C1 segment of cervical spinal cord (tissue), 14 donors: ENCODE measurements at places on chromosomes 16 and 17.

GRCh38 chr17:82985428-82985805, 94.0 kb upstream of the METRNL start:
- no peak for DNase-seq

DNA sequence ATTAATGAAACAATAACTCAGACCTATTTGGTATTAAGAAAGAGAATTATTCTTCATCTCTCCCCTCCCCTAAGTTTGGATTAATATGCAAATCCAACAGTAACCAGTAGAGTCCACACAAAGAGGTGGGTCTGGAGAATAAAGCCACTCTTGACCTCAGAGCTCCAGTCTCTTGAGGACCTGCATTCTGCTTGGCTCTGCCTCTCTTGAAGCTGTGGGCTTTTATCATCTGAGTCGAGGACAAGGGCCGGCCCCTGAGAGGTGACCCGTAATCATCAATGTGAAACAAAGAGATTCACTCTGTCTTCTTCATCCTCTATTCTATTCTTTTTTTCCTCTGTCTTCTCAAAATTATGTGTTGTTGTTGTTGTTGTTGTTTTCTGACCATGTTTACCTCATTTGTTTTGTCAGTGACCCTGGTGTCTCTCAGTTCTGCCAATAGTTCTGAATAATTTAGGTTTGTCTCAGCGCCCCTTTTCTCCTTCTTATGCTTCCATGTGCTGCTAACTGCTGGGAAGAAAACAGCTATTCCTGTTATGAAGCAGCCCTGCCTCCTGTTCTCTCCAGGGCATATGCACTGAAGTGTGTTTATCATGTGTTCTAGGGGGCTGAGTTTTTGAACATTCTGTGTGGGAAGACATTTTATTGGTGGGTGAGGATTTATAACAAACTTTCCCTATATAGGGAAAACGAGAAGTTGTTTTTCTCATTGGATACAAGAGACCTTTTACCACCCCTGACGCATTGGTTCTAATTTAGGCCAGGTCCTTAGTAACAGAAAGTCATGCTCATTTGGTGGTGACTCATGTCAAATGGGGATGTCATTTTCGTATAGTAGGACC, 135.8 kb downstream of the TRIM37 start:
- no peak for DNase-seq

DNA sequence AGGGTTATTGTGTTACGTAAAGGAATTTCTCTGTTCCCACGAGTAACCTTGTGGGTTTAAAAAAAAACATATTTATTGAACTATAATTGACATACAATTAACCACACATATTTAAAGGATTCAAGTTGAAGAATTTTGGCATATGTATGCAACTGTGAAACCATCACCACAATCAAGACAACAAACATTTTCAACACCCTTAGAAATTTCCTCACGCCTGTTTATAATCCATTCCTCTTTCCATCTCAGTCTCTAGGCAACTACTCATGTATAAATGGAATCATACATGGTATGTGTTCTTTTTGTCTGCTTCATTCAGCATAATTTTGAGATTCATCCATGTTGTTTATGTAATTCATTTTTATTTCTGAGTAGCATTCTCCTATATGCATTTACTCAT, 104.0 kb downstream of the MRTFB start:
- no peak for DNase-seq

DNA sequence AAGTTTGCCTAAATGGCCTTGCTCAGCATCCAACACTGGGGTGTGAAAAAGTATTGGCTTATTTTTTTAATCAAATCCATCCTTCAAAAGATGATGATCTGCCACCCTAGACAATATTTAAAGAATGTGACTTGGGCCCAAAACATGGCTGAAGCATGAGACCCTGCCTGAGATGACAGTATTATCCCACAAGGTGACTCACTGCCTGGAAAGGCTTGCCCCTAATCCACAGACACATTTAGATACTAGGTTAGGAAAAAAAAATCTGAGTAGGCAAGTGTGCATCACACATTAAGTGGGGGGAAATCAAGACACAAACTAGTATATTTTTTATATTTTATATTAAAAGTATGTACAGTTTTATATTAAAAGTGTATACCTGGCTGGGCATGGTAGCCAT, 38.4 kb downstream of the TOM1L2 start:
- no peak for DNase-seq

DNA sequence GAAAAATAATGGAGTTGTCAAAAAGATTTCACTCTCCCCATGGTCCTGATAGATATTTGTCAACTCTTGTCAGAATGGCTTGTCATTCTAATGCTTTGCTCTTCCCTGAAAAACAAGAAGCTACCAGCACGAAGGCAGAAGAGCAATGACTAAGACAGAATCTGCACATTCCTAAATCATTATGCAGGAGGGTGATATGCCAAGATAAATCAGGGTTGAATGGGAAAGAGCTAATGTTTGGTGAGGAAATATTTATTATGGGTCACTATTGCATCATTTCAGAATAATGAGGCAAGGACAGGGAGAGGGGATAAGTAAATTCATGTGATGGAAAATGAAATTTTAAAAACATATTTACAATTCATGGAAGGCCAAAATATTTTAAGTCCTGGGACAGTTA, 297.5 kb upstream of the XYLT1 start:
- no peak for DNase-seq

- no peak for DNase-seq
Observed at GRCh38 chr17:73803964-73804435, 159.8 kb upstream of the SDK2 start.

GRCh38 chr16:62870554-62870953, 834.3 kb upstream of the CDH8 start:
- DNase-seq = no peak

GRCh38 chr17:83122834-83123233, 43.4 kb downstream of the METRNL start:
- DNase-seq = no peak

DNA sequence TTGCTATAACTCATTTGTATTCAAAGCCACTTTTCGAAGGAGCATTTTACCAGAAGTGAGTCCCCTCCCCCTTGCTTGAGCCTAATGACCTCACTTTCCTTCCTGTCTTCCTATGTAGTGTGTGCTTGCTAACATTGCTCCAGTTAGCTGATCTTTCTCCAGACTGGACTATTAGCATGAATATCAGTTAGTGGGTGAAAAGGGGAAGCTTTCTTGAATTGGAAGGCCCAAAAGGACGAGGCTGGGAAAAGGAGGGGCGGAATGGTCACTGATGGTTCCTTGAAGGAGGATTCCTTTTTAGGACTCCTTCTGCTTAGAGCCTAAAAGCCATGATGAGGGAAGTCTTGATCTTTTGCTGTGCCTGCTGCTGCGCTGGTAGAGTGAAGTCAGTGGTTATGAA, 11.9 kb downstream of the MAP3K3 start:
- no peak for DNase-seq

- DNase-seq = no peak
Observed at GRCh38 chr17:82458885-82459424, 414 bp downstream of the NARF start.

DNA sequence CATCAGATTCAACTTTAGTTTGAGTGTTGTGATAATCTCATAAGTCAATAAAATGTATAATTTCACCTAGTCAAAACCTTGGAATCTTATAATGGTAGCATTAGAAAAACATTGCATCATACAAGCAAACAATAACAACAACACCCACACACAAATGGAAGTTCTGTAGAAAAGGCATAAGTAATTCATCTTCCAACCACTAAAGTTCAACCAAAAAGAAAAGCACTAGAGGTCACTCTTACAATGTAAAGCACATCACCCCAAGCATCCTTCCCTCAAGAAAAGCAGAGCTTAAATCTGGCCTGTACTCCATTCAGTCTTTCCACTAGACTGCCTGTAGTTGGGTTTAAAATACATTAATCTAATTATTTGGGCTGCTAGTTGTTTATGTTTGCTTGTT, 1.8 kb downstream of the CNTNAP4 start:
- DNase-seq = no peak

DNA sequence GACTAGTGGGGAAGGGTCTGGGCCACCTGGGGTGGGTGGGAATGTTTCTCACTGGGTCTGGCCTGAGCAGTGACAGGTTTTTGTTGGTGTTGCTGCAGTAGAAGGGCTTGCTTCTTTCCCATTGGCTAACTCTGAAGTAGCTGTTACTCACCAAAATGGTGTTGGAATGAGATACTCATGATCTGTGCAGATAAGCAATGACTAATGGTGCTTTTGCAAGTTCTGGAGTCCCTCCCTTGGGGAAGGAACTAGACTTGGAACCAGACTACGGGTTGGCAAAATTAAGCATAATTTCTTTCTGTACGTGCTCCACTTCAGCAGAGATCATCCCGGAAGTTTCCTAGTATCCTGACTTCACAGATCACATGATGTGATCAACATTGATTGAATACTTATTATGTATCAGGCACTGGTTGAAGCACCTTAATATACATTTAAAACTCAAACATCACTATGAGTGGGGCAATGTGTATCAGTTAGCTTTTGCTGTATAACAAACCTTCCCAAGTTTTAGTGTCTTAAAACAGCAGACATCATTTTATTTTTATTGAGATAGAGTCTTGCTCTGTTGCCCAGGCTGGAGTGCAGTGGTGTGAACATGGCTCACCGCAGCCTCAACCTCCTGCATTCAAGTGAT, 30.1 kb downstream of the CHP2 start:
- no peak for DNase-seq

DNA sequence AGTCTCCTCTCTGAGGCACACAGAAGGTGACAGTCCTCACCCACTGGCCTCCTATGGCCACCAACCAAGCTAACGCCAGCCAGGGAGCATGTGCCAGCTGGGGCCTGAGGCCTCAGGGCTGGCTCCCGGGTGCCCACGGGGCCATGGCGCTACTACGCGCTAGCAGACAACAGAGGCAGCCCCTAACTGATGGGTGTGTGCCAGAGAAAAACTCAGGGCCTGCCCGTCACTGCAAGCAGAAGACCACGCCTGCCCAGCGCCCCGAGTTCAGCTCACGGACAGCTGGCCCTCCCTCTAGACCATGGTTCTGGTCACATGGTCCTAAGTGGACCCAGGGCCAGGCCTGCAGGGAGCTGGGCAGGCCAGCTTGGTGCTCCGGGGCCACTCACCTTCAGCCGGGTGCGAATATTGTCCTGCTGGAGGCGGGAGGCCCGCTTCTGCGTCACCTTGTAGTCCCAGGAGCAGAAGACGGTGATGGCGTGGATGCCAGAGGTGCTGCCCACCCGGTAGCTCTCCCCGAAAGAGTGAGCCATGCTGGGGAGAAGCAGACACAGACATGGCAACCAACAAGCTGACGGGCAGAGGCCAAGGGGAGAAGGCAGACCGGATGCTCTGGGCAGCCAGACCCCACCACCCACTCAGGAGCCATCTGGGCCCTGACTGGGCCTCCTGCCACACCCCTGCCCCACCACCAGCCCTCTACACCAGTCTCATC, 6.2 kb downstream of the TMC6 start:
- no peak for DNase-seq

DNA sequence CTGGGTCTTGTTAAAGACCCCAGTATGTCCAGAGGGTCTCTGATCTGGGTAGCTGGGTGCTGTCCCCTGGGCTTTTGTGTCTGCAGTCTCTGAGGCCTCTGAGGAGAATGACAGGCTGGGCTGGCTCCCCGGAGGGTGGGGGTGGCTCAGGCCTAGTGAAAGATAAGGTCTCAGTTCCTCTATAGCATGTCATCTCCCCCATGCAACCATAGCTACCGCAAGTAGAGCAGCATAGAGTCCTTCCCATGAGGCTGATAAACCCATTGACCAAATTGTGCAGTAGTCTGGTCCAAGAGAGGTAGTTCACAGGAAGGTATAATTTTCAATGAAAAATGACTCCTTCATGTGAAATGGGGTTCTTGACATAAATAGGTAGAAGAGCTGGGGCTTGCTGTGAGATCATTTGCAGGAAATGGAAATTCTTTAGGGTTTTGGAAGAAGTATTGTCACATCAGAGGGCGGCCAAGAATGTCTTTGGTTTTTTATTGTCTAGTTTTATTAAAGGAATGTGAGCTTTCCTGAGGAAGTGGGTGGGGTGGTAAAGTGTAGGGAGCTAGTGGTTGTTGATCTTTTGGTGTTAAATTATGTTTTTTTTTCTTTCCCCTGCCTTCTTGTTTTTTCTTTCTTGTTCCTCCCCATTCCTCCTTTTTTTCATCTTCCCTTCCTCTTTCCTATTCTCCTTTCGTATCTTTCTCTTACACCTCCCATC, 21.0 kb downstream of the SLC7A6OS start:
- no peak for DNase-seq

DNA sequence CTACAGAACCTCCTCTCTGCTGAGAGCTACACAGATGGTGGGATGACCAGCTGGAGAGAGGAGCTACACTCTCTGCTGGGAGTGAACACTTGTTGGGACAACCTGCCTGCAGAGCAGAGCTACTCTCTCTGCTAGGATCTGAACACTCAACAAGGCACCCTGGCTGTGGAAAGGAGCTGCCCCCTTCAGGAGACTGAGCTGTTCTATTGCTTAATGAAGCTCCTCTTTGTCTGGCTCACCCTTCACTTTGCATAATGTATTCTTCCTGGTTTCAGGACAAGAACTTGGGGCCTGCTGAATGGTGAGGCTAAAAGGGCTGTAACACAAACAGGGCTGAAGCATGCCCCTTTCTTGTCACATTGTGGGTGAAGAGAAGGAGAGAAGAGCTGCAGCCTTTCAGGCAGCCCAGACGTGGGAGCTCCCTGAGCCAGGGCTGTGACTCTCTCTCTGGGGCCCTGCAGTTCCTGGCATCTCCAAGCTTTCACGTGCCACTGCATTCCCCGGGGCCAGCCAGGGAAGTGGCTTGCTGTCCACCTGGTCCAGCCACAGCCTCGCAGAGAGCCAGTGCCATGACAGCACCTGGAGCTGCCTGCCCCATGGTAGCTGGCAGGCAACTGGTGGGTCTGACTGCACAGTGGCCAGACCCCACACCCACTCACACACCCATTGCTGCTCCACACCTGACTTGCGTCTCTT, 272.8 kb upstream of the KCNJ16 start:
- no peak for DNase-seq

- no peak for DNase-seq
Observed at GRCh38 chr17:56173026-56173425, 19.8 kb downstream of the ANKFN1 start.

- no peak for DNase-seq
Observed at GRCh38 chr17:42670789-42671657, 5.8 kb downstream of the PLEKHH3 start.

DNA sequence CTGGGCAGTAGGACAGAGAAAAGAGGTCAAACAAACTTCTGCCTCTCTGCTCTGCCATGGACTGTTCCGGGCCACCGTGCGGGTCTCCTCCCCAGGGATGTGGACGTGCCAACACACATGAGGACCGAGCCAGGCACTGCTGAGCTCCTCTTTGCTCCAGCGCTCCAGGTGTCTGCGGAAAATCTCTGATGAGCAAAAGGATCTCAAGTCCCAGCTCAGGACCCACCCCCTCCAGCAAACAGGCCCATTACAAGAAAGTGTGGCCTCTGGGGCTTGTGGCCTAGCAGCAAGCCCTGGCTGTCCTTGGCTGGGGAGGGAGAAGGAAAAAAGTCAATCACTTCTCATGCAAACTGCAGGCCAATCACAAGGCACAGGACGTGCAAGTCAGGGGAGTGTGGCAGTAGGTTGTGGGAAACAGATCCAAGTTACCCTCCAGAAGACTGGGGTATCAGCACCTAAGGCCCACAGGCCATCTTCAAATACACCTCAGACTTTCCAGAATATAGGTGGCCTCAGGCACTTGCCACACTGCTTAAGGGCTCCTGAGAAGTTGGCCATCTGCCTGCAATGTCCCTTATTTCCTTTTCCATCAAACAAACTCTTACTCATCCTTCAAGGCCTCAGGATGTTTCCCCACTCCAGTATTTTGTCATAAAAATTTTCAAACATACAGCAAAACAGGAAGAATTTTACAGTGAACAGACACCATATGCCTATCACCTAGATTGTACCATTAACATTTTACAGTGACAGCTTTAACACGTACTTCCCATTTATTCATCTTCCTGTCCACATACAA, 36.0 kb upstream of the SREBF1 start:
- DNase-seq = no peak

GRCh38 chr17:38925263-38925995, at the start of gene LASP1NB:
Gene LASP1NB (plus strand): TSS chr17:38925614.
- peak; percentile 55 for DNase-seq
